ENCODE measurements at places on chromosomes 4 and X. TPM values are rescaled to one million over a fixed set of nuclear protein-coding genes. Genes with fewer than 3 reads are reported as not detected.

Gene DCAF4L1
- total RNA-seq = 0.11 TPM

Gene COL25A1
- 0.11 TPM for total RNA-seq

Gene UCP1
- not detected for total RNA-seq

Gene FANCB
- 15.2 TPM for total RNA-seq

Gene NLGN4X
- total RNA-seq = not detected

Gene GABRB1
- total RNA-seq = not detected

Gene FAAH2
- total RNA-seq = not detected

Gene XK
- total RNA-seq = 0.25 TPM

Gene COX7B
- total RNA-seq = 363 TPM

Gene UBE2A
- 28.0 TPM for total RNA-seq

Gene FGF5
- 12.6 TPM for total RNA-seq

Gene UGT2A2
- not detected for total RNA-seq

Gene RUFY3
- 97.8 TPM for total RNA-seq

Data from uterine smooth muscle cell (primary cell).